Stimulated activated CD4-positive, alpha-beta T cell treated with anti-CD3 and anti-CD28 coated beads, Interleukin-4, amount 100 ng/mL, for 24 hours (primary cell): ENCODE measurements at places on chromosomes 2 and 18.

DNA sequence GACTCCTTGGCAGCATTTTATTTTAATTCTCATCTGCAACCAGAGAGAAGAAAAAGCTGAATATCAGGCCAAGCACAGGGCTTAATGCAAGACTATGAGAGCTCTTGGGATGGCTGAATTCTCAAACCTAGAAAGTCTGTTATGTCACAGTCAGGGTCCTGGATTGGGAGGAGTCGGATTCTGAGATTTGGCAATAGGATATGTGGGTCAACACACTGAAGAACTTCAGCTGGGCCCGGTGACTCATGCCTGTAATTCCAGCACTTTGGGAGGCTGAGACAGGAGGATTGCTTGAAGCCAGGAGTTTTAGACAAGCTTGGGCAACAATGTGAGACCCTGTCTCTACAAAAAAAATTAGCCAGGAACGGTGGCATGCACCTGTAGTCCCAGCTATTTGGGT lies 102.4 kb downstream of the COL3A1 start:
- no peak for DNase-seq

- no peak for DNase-seq
Observed at GRCh38 chr2:46874236-46874929, 41.2 kb downstream of the MCFD2 start.

DNA sequence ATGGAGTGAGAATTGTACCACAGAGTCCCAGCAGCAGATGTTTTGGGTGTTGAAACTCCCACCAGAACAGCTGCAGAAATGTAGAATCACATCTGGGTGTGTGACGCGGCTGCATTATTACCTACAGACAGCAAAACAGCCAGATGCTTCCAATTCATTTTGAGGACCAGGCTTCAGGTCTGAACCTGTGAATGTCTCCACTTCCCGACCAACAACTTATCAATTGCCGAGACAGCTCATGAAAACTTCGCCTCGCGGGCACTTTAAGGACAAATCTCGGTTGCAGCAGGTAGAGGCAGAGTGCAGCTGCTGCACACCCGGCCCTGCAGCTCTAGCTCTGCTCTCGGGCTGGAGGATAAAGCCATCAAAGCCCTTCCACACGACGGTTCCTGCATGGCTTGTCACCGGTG lies 202.0 kb downstream of the HRH4 start:
- DNase-seq: no peak

GRCh38 chr2:39547811-39548719 lies 111.0 kb upstream of the MAP4K3 start:
- DNase-seq: no peak

GRCh38 chr2:239321596-239322415 lies 79.0 kb downstream of the HDAC4 start:
- peak; percentile 61 for DNase-seq

DNA sequence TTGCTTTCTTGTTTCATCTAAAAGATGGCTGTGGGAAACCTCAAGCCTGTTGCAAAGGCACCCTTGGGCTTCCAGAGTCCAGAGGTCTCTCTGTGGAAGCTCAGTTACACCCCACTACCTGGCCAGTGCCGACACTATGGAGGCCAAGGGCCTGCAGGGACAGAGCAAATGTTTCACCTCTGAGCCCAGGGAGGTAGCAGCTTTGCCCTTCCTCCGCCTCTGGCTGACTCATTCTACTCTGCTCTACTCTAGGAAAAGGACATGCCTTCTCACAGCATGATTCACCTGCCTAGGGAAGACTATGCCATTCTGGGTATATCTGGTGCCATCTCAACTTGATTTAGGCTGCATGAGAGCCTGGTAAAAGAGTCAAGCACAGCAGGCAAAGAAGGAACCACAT lies 12.2 kb downstream of the MYOM1 start:
- no peak for DNase-seq

GRCh38 chr2:1278861-1279260 lies 134.4 kb upstream of the TPO start:
- DNase-seq: no peak

DNA sequence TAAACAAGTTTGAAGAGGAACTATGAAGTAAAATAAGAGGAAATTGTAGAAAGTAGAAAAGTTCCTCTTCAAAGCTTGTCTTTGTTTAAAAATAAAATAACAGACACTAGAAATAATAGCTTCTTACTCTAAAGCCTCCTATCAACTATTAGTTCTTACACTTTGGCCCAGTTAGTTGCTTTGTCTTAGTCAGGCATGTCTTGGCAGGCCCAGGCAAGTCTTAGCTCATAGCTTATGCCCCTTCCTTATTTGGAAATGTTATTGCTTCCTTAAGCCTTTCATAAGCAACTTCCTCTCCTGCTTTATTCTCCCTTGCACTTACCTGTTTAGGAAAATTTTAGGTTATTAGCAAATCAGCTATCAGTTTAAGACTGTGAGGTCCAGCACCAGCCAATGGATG lies 950.6 kb upstream of the LRATD1 start:
- no peak for DNase-seq

DNA sequence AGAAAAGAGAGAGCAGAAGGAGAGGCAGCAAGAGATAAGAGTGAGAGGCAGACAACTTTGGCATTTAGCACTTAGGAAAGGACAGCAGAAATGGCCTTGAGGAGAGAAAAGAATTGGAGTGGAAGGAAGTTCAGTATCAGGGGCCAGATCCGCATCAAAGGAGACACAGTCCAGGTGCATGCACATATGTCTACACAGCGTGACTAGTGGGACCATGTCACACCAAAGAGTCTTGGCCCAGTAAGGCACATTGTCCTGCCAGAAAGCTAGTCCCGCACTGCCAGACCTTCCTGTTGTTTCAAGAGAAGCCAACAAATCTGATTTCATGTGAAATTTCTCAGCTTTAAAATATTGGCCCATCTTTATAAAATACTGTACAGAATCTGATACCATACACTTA lies 8.5 kb upstream of the STK39 start:
- DNase-seq: no peak
